Right atrium auricular region (tissue), 2 donors: ENCODE measurements at places on chromosomes 4 and X.

GRCh38 chr4:8002525-8003309 is 63.1 kb upstream of the AFAP1 start:
- DNase-seq = no peak

- DNase-seq = no peak
These were observed 11.3 kb downstream of the DTHD1 start for GRCh38 chr4:36292556-36293188.

GRCh38 chr4:55358246-55358645 is 12.2 kb downstream of the SRD5A3 start:
- no peak for DNase-seq

DNA sequence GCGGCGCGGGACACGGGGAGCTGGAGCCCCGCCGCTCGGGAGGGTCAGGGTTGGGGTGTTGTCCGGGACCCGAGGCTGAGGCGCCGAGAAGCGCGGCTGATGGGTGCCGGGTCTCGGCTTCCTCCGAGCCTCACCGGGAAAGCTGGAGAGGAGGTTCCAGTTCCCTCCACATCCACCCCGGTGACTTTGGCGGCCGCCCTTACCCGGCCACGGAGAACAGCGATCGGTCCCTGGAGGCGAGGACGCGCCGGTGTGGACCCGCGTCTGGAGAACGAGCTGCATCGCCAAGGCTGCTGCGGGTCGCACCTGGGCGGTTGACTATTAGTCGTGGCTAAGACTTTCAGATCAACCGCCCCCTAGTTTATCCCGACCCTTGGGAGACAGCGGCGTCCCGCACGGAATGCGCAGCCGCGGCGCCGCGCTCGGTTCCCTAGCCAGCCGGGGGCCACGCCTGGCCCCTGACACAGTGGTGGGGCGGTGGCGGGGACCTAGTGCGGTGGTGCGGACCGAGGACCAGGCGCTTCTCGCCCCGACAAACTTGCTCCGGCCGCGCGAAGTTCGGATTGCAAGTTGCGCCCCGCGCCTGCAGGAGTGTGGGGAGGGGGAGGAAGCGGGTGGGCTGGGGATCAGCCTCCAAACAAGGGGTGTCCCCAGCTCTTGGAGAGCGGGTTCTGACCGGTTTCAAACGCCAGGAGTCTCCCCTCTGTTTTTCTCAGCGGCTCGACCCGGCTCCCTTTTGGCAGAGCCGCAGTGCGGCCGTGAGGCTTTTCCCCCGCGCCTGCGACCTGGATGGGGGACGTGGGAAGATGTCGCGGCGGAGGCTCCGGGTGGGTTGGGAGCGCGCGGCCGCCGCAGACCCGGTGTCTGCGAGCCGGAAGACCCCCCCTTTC is 568 bp downstream of the FHDC1 start:
- DNase-seq = no peak

DNA sequence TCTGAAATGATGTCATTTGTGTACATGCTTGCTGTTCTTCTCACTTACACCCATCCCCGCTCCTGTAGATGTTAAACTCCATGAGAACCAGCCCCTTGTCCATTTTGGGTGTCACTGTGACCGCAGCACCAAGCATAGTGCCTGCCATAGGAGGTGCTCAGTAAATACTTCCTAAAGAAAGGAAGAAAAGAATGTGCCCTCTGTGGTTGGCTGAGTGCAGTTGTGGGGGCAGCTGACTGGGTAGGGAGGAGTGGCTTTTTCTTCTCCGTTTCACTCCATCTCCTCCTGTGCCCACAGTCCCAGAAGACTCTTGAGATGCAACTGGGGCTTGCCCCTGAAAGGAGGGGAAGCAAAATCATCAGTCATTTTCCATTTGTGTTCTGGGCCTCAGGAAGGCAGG is 25.5 kb downstream of the PHEX start:
- no peak for DNase-seq
